ENCODE measurements at places on chromosomes 16 and 17.

DNA sequence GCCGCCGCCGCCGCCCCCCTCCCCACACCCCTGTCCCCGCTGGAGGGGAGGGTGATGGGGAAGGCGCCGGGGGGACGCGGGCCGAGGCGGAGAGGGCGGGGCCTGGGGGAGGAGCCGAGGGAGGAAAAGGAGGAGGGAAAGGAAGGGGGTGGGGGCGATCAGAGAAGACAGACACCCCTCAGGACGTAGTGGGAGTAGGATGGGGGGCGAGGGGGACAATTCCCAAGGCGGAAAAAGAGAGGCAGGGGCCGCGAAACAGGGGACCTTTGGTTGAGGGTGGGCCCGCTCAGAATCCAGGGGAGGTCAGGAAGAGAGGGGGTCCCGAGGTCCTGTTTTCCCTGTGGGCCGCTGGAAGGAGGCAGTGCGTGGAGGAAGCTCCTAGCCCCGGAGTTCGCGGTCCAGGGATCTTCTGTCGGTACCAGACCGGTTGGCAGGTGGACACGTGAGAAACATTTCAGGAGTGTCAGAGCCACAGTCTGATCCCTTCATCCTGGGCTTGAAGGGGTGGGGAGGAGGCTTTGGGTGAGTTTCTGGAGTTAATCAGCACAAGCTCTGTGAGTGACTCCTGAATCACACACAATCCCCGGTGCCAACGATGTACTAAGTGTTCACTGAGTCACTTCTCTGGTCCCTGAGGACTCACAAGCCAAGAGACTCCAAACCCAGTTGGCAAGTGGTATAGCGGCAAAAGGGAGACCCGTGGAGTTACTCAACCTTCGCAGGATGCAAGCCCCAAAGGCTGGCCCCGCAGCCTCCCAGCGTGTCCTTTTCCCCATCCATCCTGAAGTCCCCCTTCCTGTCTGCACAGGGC, at the start of gene XYLT1:
Gene XYLT1 (minus strand): TSS at position 53 of the 811 bp plus-strand sequence. CDS start 164 bp downstream, outside the sequence.
- DNase-seq: peak; percentile 92

GRCh38 chr16:58651965-58652348, 22.3 kb upstream of the CNOT1 start:
- DNase-seq: no peak

DNA sequence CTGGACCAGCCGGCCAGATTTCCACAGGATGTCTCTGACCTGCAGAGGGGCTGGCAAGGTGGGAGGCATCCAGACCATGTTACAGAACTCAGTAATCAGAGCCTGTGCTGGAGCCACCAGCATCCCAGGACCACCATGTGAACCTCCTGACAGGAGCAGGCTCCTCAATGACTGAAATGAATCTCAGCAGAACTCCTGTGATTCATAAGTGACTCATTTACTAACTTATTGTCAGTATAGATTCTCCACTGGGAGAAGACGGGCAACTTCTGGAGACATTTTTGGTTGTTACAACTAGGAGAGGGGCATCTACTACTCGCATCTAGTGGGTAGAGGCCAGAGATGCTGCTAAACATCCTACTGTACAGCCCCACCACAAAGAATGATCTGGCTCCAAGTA, 3.1 kb upstream of the WWOX start:
- DNase-seq: no peak

- no peak for DNase-seq
Observed at GRCh38 chr16:82510789-82511305, 115.9 kb upstream of the CDH13 start.

DNA sequence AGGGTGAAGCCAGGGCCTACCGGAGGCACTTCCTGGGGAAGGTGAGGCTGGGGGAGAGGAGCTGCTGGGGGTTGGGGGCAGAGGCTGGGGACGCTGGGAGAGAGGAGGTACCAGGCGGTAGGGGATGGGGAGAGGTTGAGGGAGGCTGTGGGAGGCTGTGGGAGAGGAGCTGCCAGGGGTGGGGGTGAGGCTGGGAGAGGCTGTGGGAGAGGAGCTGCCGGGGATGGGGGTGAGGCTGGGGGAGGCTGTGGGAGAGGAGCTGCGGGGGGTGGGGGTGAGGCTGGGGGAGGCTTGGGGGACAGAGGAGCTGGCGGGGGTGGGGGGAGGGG, 99.4 kb downstream of the OR1D5 start:
- no peak for DNase-seq

- DNase-seq: no peak
Observed at GRCh38 chr17:50605429-50605828, 29.3 kb upstream of the ABCC3 start.

DNA sequence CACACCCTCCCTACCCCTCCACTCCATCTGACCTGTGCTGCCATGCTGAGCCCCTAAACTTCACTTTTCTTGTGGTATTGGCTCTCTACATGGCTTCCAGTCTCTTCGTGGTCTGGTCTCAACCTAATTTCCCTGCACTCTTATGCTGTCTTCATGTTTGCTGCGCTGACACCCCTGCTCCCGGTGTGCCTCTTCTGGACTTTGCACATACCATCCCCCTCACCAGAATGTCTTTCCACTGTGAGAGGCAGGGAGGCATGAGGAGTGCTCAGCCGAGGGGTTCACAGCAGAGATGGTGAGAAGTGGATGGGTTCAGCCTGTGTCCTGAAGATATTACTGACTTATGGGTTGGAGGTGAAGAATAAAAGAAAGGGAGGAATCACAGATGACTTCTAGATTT, 2.5 kb downstream of the TNFSF12 start:
- DNase-seq: no peak

DNA sequence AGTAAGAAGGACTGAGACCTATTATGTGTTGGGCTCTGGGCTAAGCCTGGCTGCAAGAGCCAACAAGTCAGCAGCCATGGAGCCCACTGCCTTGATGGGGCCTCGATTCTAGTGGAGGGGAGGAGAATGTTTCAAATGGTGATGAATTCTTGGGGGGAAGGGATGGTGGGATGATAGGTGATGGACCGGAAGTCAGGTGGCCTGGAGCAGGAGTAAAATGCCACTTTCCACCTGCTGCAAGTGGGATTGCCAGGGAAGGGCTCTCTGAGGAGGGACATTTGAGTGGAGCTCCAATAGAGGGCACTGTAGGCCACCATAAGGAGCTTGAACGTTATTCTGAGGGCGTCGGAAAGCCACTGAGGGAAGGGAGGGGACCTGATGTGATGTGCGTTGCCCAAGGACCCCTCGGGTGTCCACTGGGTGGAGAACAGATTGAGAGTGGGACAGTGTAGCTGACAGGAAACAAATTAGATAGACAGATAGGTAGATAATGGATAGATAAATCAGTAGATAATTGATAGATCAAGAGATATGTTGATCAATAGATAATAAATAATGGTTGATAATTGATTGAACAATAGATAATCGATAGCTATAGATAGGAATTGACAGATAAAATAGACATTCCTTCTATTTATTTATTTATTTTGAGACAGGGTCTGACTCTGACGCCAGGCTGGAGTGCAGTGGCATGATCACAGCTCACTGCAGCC, 18.2 kb upstream of the NXPH3 start:
- peak; percentile 72 for DNase-seq

GRCh38 chr17:76419576-76420260, 33.2 kb downstream of the UBE2O start:
- DNase-seq: no peak

- DNase-seq: no peak
Observed at GRCh38 chr17:40938981-40939380, 1.5 kb upstream of the KRT23 start.

GRCh38 chr17:17719966-17720543, 38.8 kb downstream of the RAI1 start:
- DNase-seq: no peak

GRCh38 chr17:46832945-46833839, 14.7 kb upstream of the WNT3 start:
- DNase-seq: no peak

GRCh38 chr16:30787613-30788378, 791 bp upstream of the ZNF629 start:
- DNase-seq: no peak

DNA sequence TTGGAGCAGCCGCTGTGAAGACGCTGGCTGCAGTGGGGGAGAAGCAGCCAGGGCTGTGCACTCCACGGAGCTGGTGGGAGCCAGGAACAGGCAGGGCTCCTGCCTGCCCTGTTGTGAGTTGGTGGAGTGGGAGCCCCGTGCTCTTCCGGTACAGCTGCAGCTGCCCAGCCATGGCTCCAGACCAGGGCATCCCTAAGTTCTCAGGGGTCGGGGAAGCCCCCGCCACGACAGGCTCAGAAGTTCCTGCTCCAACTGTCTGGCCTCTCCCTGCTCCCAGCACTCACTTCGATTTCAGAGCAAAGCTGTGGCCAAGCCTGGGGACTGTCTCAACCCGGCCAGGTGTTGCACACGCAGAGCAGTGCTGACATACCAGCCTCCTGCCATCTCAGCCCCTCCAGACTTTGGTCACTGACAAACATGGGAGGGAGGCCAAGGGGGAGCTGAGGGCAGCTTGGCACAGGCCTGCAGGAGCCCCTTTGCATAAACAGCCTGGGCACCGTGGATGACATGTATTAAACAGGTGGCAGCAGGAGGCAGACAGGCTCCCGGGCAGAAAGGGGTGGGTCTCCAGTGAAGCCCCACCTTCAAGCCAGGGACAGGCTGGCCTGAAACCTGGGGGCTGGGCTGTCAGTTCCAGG, 13.9 kb upstream of the KDM8 start:
- no peak for DNase-seq

DNA sequence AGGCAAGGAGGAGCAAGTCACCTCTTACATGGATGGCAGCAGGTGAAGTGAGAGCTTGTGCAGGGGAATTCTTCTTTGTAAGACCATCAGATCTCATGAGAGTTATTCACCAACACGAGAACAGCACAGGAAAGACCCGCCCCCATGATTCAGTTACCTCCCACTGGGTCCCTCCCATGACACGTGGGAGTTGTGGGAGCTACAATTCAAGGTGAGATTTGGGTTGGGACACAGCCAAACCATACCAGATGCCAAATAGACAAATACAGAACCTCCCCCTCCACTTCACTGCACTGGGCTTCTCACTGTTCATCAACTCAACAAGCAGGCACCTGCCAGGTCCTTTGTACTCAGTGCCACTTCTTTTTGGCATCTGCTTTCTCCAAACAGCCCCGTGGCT, 100.2 kb downstream of the WSCD1 start:
- no peak for DNase-seq

- DNase-seq: no peak
Observed at GRCh38 chr17:78790552-78790951, 8.5 kb upstream of the CYTH1 start.
